ENCODE measurements at places on chromosomes 1 and 21.

- no peak for DNase-seq
These were observed 23.1 kb upstream of the SLC22A15 start for GRCh38 chr1:115953180-115953579.

DNA sequence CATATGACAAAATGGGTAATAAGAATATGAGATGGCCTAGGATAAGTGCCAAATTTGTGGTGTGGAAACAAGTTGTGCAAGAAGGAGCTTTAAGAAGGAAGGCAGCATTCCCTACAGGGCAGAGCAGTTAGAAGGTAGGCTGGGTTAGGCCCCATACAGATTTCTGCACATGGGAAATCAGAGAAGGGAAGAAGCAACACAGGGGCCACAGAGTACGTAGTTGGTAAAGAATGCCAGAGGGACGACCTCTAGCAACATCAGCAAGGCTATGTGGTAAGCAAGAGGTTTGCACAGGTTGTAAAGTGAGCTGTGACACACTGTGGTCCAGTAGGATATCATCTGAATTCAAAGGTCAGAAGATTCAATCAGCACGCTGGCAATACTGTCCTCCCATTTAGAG is 765.6 kb upstream of the B3GALT2 start:
- no peak for DNase-seq

GRCh38 chr1:28507247-28507645 is 1.4 kb downstream of the RCC1 start:
- DNase-seq = no peak

DNA sequence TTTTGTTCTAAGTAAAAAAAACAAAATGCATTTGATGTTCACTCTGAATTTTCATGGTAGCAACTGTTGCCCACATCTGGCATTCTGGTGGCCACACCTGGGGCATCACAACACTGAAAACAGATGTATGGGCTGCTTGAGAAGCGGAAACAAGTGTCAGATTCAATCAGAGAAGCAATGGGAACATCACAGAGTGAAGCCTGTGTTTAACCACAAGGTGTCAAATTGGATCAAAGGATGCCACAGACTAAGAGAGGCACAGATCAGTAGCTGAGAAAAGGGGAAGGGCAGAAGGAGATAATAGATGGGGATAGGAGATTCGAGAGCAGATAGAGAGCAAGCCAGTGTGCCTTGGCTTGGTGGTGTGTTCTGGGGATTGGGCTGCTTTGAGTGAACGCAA is 49.8 kb upstream of the MTF2 start:
- peak; percentile 11 for DNase-seq

DNA sequence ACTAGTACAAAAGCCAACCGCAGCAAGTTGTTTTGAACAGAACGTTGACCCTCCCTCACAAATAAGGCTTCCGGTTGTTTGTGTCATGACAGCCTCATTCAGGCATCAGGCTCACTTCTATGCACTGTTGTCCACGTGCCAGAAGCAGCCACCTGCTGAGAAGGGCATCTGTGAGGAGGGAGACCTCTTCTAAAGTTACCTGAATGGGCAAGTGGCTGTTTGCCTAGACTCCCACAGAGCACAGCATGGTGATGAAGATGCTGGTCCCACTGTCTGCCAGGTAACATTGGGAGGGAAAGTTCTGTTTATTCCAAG is 176.1 kb downstream of the CLIC6 start:
- DNase-seq = no peak

DNA sequence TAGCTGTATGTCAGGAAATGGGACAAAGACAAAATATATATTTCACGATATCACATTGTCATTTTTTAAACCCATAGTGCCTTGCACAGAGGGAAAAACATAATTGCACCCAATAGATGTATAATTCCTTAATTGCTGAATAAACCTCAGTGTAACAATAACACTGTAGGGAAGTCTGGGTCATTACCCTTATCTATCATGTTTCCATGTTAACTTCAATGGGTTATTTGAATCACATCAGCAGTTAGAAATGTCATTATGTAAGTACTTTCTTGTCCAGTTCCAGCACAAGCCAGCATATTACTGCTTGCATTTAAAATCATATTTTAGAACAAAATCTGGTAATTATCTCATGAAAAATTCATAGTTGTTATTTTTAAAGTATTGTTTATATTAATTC is 222.7 kb downstream of the HMCN1 start:
- no peak for DNase-seq

DNA sequence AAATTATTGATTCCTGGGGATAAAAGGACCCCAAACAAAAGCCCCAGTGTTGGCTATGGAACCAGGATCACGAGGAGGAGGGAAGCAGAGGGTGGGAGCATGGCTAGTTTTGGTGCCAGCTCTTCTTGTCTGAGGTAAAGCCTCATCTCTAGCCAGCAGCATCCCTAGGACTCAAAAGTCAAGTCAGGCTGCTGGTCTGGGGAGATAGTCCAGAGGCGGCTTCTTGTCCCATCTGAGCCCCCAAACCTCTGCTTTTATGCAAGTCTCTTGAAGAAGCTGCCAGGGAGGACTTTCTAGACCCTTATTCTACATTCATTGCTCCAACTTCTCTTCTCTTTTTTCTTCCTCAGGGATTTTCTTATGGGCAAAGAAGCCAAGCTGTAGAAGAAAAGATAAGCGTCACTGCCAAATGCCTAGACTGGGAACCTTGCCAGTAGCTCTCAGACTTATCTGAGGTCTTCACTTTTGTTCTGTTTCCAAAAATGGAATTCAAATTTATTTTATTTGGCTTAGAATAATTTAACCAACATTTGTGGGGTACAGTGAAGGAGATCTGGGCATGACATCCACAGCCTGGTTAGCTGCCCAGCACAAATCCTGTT is 6.9 kb upstream of the ANKRD35 start:
- DNase-seq = no peak

DNA sequence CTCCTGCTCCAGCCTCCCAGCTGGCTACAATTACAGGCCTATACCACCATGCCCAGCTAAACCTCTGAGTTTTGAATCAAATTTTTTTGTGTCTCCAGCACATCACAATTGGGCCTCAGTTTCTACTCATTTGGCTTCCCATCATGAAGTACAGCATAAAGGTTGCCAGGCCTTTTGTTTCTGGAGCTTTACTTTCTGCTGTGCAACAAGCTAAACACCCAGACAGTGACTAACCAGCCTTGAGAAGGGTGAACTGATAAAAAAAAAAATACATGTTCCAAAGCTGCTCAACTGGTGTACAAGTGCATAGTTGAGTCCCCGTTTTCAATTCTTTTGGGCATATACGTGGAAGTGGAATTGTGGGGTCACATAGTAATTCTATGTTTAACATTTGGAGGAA is 25.1 kb downstream of the TIAM1 start:
- no peak for DNase-seq

- no peak for DNase-seq
These were observed 30.7 kb downstream of the RPAP2 start for GRCh38 chr1:92329347-92330129.

Data from activated naive CD4-positive, alpha-beta T cell (primary cell).